Foreskin fibroblast (primary cell): ENCODE measurements at places on chromosomes 11 and 22.

DNA sequence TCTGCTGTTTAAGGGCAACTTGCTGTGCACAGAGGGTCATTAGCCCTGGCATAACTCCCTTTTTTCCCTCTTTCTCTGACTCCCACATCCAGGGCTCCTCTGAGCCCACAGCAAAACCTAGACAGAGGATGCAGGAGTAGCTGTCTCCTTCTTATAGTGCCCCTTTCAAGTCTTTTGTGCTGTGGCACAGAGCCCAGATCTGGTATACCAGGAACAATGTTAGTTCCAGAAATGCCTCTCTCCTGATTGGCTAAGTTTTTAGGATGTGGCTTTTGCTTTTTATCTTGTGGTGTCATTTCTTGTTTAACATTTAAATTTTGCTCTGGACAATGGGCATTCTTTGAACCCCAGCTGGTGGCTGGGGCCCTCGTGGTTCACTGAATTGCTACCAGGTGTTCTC is 25.6 kb upstream of the RRM1 start:
- no peak for DNase-seq

GRCh38 chr11:69917529-69917928 is 98.3 kb upstream of the FGF3 start:
- DNase-seq, result no peak

DNA sequence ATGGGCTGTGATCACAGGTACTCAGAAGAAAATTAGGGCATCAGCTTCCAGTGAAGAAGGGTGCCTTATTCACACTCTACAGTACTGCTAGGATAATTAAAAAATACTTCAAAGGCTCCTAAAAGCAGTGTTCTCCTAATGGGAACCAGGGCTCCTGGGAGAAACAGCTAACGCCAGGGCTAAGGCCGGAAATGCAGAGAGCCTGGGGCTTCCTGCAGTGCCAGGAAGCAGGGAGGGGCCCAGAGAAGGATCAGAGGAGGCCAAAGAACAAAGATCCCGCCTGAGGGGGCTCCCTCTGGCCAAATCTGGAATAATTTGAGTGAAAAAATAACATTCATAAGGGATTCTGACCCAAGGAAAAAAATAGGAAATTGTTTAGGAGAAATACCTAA is 27.5 kb downstream of the TOLLIP start:
- DNase-seq, result peak; percentile 27

DNA sequence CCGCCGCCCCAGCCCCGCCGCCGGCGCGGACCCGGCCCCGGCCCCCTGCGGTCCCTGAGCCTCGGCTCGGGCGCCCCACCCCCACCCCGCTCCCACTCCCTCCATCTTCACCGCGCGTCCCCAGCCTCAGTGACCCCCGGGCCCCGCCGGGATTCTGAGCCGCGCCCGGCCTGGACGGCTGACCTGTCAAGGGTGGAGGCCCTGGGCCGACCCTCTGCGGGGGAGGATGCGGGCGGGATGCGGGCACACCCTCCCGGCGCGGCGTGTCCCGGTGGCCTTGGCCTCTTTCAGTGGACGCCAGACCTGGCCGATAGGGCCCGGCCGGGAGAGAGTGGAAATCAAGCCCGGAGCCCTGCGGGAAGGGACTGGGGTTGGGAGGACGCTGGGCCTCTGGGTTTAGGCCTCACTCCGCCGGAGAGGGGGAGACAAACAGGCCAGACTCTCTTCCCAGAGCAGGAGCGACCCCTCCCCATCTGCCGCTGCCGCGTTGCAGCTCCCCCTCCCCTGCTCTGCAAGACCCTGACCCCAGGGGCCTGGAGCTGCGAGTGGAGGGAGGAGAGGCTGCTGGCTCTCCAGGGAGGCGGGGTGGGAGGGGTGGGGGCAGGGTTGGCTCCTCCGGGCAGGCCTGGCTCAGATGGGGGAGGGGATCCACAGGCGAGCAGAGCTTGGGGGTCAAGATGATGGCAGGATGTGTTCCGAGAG is 525 bp downstream of the MAPK8IP2 start:
- no peak for DNase-seq

- peak; percentile 21 for DNase-seq
These were observed 97.0 kb downstream of the ST3GAL4 start for GRCh38 chr11:126452241-126453101.

DNA sequence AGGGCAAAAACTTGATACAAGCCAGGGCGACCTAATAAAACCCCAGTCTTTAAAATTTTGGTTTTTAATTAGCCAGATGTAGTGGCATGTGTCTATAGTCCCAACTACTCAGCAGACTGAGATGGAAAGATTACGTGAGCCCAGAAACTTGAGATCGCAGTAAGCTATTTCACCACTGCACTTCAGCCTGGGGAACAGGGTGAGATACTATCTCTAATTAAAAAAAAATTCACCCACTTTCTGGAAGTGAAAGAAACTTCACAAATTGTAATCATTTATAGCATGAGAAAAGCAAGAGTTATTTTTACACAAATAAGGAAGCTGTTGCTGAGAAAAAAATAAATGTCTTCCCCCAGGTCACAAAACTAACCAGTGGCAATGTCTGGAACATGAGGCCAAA is 882 bp upstream of the GLYATL2 start:
- no peak for DNase-seq

DNA sequence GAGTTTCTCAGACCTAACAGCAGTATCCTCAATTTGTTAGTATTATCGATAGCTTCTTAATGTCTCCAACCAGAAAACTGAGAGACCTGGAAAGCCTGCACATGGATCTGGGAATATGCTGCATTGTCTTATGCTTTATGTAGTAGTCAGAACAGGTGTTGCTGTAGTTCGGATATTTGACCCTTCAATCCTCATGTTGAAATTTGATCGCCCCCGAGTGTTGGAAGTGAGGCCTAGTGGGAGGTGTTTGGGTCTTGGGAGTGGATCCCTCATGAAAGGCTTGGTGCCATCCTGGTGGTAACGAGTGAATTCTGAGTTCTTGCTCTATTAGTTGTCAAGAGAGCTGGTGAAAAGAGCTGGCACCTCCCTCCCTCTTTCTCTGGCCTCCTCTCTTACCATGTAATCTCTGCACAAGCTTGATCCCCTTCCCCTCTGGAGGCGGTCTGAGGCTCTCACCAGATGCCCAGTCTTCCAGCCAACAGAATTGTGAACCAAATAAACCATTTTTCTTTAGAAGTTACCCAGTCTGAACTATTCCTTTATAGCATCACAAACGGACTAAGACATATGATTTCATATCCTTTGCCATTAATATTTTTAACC is 227.1 kb downstream of the DDX10 start:
- DNase-seq, result no peak

GRCh38 chr22:35977136-35977535 is 51.5 kb downstream of the RBFOX2 start:
- no peak for DNase-seq

GRCh38 chr11:32034680-32035079 is 56.2 kb upstream of the RCN1 start:
- DNase-seq, result no peak

- peak; percentile 81 for DNase-seq
These were observed 30.9 kb downstream of the CHEK2 start for GRCh38 chr22:28710576-28711191.

- no peak for DNase-seq
These were observed 585 bp downstream of the CYB5R3 start for GRCh38 chr22:42648368-42649245.

- DNase-seq, result peak; percentile 51
These were observed 352.9 kb upstream of the DDI1 start for GRCh38 chr11:103683576-103683975.

- DNase-seq, result peak; percentile 27
These were observed 33.9 kb upstream of the PANX2 start for GRCh38 chr22:50136581-50137015.

GRCh38 chr11:1939006-1939625 is 8.0 kb upstream of the MRPL23 start:
- DNase-seq, result no peak

GRCh38 chr11:61306221-61306620 is 11.1 kb upstream of the VWCE start:
- DNase-seq, result no peak

- DNase-seq, result no peak
These were observed 19.5 kb downstream of the TAB1 start for GRCh38 chr22:39419096-39419495.

DNA sequence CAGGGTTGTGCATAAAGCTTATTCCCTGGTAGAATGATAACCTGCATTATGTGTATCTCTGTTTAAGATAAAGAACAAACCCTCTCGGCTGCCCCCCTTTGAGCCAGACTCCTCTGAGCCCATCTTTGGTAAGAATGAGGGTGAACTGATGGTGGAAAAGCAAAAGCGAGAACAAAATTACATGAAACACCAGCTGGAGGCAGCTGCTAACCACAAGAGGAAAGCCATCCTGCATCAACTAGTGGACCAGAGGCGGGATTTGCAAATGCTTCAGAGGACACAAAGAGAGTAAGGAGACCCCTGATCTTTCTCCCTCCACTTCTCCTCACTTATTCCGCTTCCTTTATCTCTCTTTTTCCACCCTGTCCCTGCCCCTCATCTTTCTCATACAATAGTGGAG is 40.3 kb downstream of the CCDC81 start:
- no peak for DNase-seq

DNA sequence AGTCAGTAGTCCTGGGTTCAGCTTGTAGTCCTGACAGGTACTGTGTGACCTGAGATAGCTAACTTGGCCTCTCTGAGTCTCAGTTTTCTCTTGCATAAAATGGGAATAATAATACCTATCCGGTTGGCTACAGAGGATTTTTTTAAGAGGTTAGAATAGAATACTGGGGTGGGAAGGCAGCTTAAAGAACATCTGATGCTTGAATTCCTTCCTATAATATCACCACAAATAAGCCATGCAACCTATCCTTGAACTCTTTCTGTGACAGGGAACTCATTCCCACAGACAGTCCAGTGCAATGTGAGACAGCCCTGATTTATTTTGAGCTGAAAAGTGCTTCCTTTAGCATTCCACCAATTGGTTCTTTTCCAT is 110.1 kb downstream of the CCDC81 start:
- DNase-seq, result no peak

- DNase-seq, result no peak
These were observed 122.6 kb upstream of the SERPIND1 start for GRCh38 chr22:20651286-20651685.

DNA sequence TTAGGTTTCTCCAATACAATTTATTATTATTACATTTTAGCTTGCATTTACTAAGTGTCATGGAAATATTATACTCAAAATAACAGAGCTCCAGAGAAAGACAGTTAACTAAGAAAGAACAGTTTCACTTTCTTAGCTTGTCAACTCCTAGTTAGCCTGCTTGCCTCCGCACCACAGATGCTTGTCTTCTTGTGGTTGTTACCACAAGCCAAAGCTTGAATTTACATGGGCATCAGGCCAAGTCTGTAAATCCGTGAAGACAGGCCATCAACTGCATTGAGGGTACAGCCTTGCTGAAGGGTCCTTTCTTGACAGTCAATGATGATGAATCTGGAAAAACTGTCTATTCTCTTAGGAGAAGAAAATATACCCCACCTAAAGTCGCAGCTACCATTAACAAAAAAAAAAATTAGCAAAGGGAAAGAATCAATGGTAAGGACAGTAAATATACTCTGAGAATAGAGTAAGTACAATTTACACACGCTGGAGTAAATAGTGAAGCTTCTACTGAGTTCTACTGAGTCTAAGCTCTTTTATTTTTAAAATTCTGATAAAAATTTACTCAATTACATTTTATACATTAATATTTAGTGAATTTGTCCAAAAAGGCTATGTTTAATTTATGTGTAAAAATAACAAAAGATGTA is 15.6 kb upstream of the DENND5A start:
- peak; percentile 37 for DNase-seq

DNA sequence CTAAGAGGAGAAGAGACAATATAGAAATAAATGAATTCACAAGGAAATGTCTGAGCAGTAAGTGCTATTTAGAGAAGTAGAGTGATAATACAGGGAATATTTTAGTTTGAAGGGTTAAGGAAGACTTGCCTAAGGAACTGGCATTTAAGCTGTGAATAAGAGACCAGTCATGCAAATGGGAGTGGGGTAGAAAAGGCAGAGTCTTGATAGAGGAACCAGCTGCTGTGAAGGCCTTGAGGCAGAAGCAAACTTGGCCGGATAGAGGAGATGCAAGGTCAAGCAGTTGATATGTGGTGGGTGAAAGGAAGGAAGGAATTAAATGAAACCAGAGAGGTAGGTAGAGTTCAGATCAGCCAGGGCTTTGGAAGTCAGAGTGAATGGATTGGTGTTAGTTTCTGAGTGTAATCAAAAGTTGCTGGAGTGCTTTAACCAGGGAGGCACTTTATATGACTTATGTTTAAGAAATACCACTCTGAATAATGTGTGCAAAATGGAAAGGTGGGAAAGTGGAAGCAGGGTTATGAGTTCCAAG is 198.4 kb upstream of the SESN3 start:
- peak; percentile 30 for DNase-seq

DNA sequence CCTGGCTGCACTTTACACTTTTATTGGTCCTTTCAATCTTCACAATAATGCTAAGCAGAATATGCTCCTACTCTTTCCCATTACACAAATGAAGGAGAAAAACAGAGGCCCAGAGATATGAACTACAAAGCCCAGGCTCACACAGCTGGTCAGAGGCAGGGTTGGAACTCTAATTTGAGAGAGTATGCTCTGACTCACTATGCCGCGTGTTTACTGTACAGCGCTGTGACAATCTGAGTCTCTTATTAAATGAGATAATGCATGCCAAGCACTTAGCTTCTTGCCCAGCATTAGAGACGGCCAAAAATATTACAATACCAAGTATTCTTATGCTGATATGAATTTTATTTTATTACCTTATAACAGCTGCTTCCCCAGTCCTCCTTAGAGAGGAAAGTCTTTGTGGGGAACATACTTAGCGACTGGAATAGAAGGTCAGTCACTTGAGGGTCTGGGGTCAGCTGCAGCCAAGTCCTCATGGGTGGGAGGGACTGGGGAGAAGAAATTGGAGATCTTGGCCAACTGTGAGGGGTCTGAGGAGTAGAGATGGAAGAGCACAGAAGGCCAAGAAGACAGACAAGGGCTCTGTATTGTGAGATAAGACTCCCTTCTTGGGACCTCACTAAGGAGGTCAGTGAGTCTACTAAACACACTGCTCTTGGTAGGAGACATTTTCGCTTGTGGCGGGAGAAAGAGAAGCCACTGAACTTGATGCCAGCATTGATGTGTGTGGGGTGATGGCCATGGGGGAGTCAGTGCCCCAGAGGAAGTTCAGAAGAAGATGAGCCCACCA is 150.8 kb upstream of the TIMP3 start:
- DNase-seq, result peak; percentile 68
